Cortex of kidney (tissue), 1 donor: ENCODE measurements at places on chromosomes 4 and X.

DNA sequence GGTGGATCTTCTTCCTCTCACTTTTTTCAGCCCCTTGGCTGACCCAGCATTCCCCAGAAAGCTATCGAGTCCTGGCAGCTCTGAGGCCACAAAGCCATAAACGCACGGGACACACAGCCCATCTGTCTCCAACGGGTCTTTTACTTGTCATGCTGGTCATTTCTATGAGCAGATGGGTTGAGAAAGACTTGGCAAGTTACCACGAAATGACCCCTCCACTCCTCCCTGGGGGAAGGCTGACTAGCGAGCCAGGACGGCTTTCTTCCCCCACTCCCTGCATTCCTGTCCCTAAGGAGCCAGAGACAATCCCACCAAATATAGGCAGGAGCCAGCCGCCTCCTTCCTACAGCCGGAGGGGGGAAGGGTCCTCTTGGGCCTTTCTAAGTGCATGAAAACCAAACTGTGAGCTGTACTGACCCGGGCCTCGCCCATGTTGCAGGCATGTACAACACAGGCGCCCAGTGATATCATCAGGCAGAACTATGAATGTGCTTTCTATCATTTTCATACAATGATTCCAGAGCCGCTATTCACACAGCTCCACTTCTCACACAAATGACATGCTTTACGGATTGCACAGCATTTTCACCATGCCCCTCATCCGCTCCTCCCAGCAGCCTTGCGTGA, 28.6 kb downstream of the AFAP1 start:
- DNase-seq: no peak

- DNase-seq: no peak
Measured at GRCh38 chrX:94908171-94908570, 1234.2 kb downstream of the FAM133A start.

GRCh38 chrX:37380924-37381323, 31.8 kb downstream of the PRRG1 start:
- no peak for DNase-seq

GRCh38 chrX:53018627-53019026, 30.0 kb upstream of the GPR173 start:
- no peak for DNase-seq

GRCh38 chr4:165628572-165628971, 244.5 kb upstream of the TLL1 start:
- DNase-seq: no peak

- DNase-seq: peak; percentile 66
Measured at GRCh38 chr4:25913851-25914669, at the start of gene SMIM20. Gene SMIM20, plus strand, starts transcription at chr4:25914220. Its CDS starts 94 bp downstream, at chr4:25914314.

- DNase-seq: no peak
Measured at GRCh38 chr4:110033355-110034025, 120.8 kb downstream of the EGF start.
